ENCODE measurements at places on chromosomes 2 and 18.

DNA sequence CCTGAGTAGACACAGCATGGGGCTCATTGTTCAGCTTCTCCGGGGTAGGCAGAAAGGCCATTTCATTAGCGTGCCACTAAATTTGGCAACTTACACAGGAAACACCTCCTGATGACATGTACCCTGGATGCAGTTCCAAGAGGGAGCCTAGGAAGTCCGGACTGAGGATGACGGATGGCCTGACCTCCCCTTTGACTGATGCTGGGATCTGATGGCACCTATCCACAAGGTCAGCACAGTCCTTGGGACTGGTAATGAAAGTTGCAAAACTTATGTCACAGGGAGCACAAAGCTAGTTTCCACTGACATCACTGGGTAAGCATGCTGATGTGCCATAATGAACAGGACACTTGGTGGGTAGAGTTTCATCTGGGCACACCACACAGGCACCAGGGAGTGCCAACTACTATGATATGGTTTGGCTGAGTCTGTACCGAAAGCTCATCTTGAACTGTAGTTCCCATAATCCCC lies 126.7 kb upstream of the ARL4C start:
- DNase-seq = no peak

DNA sequence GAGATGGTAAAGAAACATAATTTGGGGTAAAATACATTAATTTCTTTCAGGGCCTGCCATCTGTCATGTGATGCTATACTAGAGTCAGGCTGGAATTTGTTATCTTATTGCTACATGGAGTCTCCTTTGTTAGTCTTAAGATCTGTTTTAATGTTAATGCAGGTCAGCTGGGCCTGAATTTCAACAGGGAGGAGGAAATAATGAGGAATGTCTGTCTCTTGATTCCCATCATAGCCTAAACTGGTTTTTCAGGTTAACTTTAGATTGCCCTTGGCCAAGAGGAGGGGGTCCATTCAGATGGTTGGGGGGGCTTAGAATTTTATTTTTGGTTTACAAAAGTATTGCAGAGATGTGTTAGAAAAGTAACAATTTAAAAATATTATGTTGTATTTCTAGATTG lies 19.0 kb upstream of the FEZ2 start:
- no peak for DNase-seq

DNA sequence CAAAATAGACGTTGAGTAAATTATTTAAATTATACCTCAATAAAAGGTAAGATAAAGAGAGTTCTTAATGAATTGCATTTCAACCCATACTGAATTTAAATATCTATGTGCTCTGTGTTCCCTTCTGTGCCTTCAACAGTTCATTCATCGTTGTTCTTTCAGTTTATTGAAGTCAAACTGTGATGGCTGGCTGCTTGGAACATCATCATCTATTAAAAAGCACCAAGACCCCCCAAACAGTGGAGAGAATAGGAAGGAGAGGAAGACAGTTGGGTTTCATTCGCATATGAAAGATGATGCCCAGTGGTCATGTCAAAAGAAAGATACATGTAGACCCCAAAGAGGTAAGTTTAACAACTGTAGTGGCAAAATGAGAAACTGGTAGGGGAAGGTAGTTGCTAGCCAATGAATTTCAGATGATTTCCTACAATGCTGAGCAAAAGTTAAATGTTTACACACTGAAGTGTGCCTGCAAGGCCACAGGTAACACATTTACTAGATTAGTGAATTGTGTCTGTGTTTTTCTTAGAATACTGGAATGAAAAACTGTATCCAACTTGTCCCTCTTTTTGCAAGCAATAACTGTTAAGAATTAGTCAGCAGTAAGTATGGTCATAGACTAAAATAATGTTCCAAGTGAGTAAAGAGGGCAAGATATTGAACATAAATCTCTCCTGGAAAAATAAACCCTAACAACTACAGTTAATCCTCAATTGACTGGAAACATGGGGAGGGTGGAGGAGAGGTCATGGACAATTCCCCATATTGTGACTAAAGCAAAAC lies 331.3 kb downstream of the KIAA1328 start:
- DNase-seq = no peak

DNA sequence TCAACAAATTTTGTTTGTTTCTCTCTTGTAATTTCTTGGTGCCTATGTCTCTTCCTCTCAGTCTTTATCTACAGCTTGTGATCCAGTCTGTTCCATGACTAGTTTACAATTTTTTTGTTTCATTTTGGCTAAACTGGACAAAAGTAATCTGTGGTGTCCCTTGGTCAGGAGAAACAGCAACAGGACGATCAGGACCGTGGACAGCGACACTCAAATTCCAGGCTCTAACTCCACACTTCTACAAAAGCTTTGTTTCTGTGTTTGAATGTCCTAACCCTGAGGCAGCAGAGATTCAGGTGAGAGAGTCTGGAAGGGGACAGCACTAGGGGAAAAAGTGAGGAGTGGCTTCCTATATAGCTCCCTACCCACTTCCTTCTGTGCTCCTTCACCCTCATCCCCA lies 593.3 kb upstream of the FANCL start:
- DNase-seq = no peak

DNA sequence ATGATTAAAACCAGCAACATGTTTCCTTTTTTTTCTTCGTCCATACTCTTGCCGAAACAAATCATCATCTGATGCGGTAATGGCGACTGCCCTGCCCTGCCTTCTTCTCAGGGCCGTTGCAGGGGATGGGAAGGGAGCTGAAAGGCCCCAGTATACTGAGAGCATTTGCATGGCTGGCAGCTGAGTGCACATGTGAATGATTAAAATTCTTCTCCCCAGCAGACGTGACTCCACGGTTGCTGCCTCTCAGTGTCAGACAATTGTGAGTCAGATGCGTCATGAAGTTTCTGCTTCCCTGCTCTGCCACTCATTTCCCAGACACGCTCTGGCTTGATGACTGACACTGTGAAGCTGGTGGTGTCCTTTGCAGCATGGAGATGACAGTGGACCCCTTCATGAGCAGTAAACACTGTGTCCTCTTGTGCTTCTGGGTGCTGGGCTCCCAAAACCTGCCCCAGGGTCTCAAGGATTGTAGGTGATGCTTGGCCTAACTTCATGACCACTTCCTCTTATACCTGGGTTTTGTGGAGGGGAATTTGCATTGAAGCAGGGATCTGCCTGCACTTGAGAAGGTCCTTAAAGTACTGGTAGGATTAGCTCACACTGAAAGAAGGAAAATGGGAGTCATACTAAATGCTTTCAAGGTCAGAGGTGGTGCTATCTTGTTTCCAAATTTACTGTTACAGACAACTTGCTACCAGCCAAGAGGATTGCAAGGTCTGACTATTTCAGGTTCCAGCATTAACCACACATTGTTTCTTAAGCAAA lies 222.5 kb upstream of the COPS8 start:
- DNase-seq = no peak

DNA sequence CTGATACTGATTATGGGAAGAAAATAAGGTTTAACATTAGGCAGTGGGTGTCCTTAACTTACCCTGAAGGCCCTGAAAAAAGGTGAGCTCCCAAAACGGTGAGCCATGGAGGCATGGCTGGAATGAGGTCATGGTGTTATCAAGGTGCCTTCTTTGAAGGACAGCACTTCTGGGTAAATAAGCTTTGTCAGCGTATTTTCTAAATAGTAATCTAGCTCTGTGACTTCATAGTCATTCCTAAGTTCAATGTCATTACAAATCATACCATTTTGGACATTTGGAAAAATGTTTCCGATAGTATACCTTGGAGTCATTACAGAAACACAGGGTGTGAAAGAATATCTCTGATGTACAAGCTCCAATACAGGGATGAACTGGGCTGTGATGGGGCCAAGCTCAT lies 35.2 kb upstream of the CNGA3 start:
- DNase-seq = no peak

- no peak for DNase-seq
Observed at GRCh38 chr2:120670371-120670770, 65.3 kb upstream of the GLI2 start.

- peak; percentile 62 for DNase-seq
Observed at GRCh38 chr2:30231996-30232800, 864 bp downstream of the LBH start.

DNA sequence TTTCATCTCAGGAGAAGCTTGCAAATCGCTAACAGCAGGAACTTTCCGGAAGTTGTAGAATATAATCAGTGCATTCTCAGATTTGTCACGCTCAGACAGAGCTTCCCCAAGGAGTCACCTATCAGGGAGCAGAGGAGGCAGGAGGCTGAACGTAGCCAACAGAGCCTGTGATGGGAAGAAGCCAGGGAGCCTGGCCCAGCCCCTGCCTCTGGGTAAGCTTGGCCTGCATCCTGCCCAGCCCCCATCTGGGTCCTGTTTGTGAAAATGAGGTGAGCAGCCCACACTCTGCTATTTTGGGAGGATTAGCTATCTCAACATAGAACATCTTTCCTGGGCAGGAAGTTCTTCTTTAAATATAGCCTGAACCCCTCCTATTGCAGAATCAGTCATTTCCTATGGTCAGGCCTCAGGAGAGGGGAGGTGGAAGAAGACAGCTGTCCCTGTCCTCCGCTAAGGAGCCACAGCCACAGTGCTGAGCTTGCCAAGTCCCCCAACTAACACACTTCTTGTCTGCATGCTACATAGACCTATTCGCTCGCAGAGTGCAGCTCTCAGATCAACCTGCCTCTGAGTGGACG lies 19.2 kb upstream of the PKDCC start:
- no peak for DNase-seq

DNA sequence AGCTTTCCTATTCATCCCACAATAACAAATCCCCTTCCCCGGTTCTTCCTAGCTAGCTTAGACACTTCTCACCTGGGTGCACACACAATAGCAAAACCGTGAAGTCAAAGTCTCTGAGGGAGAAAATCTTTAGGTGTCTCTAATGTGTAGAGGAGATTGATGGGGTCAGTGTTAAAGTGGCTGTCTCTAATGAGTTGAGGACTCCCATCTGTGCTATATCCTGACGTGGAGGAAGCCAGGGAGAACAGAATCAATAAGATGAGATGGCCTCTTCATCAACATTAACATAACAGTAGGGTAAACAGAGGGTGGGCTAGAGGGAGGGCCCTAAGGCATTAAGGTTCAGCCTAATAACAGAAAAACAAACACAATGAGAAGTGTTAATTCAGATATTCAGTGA lies 120.4 kb downstream of the SLC5A7 start:
- DNase-seq = no peak

- no peak for DNase-seq
Observed at GRCh38 chr2:151610310-151610709, 124.0 kb downstream of the NEB start.

GRCh38 chr18:2932247-2933181 lies 80.4 kb downstream of the LPIN2 start:
- no peak for DNase-seq

DNA sequence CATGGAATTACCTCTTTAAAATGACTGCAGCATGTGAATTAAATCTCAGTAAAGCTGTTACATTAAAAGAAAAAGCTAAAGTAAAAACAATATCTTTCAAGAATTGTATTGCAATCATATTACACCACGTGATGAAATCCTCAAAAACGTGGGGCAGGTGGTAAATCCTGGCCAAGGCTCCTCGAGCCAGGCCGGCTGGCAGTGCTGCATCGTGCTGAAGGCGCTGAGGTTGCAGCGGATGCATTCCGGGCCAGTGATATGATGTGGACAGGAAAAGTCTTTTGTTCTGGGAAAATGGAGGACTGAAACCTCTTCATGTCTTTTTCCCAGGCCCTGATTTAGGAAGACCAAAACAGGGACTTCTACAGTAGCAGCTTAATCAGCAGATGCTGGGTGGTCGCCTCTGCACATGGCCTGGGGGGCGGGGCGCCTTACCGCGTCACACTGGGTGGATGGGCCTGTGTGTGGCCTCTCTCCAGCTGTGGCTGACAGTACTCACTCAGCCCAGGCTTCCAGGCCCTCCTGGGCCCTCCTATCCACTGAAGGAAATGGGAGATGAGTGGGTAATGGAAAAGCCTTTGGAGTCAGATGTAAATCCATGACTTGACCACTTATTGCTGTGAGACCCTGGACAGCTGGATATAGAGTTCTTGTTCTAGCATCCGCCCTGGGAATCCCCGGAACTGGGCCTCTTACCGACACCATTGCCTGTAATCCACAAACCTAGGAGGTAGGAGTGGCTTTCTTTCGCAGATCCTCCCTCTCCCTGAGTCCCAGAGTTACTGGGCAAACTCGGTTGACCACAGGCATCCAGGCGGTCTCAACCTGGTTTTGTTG lies 45.1 kb downstream of the PROC start:
- DNase-seq = no peak

DNA sequence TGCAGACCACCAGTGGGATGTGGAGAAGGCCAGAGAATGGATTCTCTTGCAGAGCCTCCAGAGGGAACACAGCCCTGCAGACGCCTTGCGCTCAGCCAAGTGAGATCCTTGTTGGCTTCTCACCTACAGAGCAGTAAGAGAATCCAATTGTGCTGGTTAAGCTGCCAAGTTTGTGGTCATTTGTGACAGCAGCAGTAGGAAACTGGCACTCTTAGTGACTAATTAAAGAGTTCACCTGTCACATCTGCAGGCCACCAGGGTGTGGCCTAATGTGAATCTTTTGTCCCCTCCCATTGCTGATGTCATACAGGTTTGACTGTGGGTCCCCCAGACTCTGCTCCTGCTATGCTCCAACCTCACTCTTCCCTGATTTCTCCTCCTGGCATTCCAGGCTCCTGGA lies 235.9 kb downstream of the TFCP2L1 start:
- DNase-seq = no peak

GRCh38 chr2:143263066-143263625 lies 133.9 kb downstream of the ARHGAP15 start:
- DNase-seq = no peak

- no peak for DNase-seq
Observed at GRCh38 chr18:26121476-26121875, 12.2 kb upstream of the PSMA8 start.

DNA sequence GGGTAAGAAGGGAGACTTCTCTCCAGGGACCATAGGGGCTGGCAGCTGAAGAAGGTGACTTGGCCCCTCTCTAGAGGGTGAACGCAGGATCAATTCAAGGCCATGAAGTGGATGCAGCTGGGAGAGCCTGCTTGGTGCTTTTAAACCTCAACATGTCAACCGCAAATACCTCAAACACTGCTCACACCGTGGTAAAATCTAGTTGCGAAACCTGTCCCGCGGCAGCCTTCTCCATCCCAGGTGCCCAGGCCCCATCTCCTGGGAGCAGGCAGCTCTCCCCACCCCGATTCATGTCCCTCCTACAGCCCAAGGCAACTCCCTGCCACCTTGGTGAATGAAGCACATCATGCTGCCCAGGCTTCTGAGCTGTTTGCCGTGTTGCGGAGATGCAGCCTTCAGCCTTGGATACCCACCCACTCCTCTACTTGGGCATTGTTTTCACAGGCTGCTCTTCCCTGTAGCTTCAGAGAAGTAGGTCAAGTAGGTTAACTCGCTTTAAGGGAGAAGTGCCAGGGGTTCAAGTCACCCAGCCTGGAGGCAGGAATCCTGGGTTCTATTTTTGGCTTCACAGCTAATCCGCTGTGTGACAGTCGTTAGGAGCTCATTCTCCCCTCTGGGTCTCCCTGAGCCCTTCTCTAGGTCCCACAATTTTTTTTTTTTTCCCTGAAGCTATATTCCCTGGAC lies 6.2 kb upstream of the EFR3B start:
- no peak for DNase-seq
